ENCODE measurements at places on chromosomes 12 and 14.

- DNase-seq: no peak
Observed at GRCh38 chr12:47286676-47287075, 206.9 kb upstream of the AMIGO2 start.

GRCh38 chr12:89454080-89454848 lies 70.3 kb downstream of the GALNT4 start:
- DNase-seq: no peak

- no peak for DNase-seq
Observed at GRCh38 chr14:99790201-99790977, 2.8 kb upstream of the EML1 start.

DNA sequence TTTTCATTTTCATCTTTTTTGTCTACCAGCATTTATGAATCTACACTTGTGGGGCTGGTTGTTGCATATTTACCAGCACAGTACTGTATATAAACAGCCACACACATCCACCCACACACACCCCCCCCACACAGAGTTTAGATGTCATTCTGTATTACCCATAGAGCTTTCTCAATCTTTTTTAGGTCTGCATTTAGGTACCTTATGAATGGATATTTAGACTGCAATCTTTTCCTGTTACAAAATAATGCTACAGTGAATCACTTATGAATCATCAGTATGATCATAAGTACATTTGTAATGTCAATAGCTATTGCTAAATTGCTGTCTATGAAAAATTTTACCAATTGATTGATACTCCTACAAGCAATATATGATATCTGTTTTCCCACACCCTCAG lies 67.3 kb upstream of the STK38L start:
- DNase-seq: no peak

DNA sequence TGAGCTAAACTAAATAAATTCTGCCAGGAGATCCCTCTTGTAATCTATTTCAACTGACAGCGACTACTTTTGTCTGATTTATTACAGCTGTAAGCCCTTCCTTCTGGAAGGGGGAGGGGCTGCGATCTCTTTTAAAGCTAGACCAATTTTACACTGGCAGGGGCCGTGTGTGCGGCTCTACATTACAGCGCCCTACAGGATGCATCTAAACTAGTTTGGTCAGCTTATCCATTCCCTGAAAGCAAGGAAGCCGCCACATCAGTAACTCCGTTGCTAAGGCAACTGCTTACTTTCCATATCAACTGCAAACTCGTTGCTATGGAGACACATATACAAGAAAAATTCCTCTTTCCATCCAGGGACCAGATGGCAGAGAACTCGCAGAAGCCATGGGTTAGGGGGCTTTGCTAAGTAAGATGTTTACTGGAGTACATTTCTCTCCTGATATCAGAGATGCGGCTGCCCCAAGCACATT lies 17.4 kb downstream of the FOXN3 start:
- DNase-seq: no peak

GRCh38 chr14:75066691-75067090 lies 2.8 kb upstream of the ZC2HC1C start:
- DNase-seq: no peak

DNA sequence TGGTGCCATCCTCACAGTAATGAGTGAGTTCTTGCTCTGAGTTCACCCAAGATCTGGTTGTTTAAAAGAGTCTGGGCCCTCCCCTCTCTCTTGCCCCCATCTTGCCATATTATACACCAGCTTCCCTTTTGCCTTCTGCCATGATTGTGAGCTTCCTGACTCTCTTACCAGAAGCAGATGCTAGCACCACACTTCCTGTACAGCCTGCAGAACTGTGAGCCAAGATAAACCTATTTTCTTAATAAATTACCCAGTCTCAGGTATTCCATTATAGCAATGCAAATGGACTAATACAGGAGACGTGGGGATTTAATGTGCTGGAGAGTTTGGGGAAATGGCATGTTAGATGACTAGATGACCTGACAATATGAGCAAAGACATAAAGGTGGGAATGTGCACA lies 12.8 kb downstream of the SLC4A8 start:
- DNase-seq: no peak

DNA sequence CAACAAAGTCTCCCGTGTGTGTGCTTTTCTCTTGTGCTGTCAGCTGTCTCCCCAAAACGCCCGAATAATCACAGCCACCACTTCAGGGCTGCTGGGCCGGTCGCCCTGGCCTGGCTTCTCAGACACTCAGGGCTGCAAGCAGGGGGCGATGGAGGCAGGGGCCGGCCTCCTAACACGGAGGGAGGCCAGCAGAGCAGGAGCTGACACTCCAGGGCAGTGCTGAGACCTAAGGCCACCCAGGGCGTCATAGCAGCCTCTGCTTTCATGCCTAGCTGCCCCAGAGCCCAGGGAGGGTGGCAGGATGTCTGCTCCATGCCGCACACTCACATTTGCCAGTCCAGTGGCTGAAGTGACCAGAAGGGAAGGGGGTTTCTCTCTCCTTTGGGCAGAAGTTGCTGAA lies 25.6 kb downstream of the STX2 start:
- DNase-seq: no peak

- no peak for DNase-seq
Observed at GRCh38 chr14:63972323-63972932, 119.6 kb downstream of the SYNE2 start.

- no peak for DNase-seq
Observed at GRCh38 chr12:74957634-74958033, 252.0 kb downstream of the KCNC2 start.

GRCh38 chr12:127169321-127170181 lies 1097.4 kb upstream of the TMEM132C start:
- DNase-seq: no peak

DNA sequence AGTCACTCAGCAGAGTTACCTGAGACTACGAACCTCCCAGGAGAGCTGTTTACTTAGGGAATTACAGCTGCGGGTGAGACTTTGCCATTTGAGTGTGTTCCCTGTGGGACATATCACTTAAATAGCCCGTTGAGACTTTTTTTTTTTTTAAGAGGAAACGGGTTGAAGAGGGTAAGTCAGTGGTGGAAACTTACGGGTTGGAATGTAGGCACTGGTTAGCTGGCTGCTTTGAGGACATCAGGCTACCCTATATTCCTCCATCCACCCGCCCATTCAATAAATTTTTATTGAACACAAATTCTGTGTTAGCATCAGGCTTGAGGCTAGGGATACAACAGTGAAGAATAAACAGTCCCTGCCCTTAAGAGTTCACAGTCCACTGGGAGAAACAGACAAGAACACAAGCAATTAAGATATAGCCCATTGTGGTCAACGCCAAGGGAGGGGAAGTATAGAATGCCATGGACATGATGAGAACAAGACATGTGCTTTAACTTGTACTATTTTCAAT lies 88.1 kb upstream of the CPSF6 start:
- DNase-seq: no peak

GRCh38 chr12:31008961-31009840 lies 64.5 kb upstream of the DDX11 start:
- no peak for DNase-seq

DNA sequence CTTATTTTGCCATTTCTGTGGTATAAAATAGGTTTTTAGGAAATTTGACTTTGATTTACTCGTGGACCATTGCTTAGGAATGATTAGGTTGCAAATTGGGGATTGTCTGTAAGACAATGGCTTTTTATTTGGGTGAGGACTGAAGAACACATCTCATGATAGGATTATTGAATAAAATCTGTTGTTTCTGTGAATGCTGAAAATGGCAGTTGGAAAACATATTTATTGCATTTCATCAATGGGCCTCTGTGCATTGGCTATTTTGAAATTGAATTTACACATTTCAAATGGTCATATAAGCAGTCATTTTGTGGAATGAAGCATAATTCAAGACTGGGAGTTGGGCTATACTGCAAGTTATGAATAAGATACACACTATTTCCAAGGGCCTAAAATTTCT lies 46.0 kb downstream of the FGD4 start:
- no peak for DNase-seq

DNA sequence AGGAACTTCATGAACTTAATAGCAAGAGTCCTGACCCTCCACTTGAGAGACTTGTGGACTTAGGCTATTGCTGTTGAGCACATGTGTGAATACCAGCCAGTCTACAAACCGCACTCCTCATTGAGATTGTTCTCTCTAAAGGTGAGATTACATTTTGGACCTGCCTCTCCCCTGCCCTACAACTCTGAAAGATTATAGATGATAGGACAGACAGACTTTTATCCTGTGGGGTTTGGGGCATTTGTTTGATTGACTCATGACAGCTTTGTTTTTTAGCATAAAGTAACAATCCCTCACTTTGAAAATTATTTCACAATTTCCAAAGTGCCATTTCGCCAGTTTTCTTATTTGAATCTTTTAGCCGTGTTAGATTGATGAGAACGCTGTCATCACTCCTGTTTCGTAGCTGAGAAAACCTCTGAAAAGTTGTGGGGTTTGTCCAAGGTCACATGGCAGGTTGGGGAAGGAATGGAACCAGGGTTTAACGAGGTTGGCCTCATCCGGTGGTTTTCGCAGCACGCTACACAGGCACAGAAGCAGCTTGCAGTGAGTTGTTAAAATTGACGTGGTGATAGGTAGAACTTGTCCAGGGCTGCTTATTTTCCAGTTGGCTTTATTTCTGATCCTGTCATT lies 836 bp downstream of the EVL start:
- peak; percentile 87 for DNase-seq

DNA sequence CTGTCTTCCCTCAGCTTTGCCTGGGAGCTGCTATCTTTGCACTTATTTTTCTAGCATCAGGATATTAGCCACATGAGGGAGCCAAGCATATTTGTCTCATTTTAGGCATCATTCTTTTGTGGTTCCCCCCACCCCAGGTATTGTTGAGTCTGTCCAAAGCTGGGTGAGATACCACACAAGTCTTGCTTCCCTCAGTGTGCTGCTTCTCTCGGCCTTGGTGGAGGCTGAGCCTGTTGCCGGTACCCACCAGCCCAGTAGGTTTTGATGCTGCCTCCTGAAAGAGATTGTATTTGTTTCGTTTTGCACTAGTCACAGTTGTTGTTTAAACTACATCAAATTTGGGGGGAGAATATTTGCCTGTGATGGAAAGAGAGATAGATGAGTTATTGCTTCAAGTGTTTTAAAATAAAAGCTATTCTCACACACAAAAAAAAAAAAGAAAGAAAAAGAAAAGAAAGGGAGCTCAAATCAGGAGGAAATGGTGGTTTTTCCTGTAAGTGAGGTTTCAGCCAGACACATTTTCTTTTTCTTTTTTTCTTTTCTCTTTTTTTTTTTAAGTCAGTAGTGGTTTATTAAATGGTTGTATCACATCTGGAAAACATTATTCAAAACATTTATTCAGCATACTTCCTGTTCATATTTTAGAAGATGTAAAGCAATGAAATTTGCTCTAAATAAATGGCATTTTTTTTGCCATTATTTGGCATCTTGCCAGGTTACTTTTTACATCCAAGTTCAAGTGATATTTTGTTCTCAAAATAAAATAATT lies 58.5 kb downstream of the SLC4A8 start:
- peak; percentile 11 for DNase-seq

GRCh38 chr14:104144453-104144790 lies 6.0 kb downstream of the KIF26A start:
- DNase-seq: no peak

- no peak for DNase-seq
Observed at GRCh38 chr14:54856152-54856551, 46.5 kb downstream of the GCH1 start.

- no peak for DNase-seq
Observed at GRCh38 chr12:9340422-9341259, 132.4 kb upstream of the PZP start.

DNA sequence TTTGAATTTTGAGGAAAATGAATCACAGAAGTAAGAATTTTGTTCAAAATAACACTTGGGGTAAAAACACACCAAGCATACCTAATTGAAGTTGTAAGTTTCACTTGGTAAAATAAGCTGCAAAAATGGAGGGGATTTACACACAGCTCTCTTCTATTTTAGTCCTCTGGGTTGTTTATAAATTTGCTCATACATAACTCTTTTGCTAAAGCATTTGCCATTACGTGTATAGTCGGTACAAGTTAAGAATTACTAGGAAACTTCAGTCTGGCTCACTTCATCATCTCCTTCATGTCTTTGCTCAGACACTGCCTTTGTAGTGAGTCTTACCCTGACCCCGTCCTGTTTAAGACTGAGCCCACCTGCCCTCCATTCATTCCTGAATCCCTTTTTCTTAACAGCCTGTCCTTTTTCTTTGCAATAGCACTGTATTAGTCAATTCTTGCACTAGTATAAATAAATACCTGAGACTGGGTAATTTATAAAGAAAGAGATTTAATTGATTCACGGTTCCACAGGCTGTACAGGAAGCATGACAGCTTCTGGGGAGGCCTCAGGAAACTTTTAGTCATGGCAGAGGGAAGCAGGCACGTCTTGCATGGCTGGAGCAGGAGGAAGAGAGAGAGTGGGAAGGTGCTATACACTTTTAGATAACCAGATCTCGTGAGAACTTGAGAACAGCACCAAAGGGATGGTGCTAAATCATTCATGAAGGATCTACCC lies 451.1 kb downstream of the PCNX1 start:
- no peak for DNase-seq

GRCh38 chr12:20883288-20883687 lies 72.8 kb downstream of the SLCO1B3 start:
- no peak for DNase-seq

DNA sequence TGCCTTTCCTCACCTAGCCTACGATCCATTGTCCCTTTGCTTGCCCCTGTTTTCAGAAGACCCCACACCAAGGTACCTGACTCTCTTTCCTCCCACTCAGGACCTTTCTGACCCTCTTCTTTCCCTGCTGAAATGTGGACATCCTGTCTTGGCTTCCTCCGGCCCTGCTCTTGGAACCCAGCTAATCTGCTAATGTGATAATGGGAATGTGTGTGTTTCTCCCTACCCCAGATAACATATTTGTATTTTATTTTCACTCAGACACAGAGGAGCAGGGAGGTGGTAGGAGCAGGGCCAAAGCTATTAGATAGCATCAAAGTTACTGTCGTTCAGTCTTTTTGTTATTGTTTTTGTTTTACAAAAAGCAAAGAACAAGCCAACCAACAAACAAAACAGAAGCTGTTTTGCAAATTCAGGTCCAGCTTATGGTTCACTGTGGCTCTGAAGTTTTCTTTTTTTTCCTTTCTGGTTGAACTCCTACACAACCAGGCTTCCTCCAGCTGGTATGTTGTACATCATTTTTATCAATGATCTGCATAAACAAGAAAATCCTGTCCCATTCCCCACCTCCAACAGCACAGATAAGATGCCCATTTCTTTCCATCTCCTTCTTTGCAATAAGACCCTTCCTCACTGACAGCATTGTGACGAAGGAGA lies 137.3 kb downstream of the C12orf75 start:
- DNase-seq: no peak

- no peak for DNase-seq
Observed at GRCh38 chr14:89178800-89179535, 238.1 kb downstream of the FOXN3 start.

Data from central memory CD4-positive, alpha-beta T cell (primary cell).